ENCODE measurements at places on chromosomes 3 and 15.

- DNase-seq = no peak
These were observed 355.1 kb downstream of the CLSTN2 start for GRCh38 chr3:140290105-140290504.

DNA sequence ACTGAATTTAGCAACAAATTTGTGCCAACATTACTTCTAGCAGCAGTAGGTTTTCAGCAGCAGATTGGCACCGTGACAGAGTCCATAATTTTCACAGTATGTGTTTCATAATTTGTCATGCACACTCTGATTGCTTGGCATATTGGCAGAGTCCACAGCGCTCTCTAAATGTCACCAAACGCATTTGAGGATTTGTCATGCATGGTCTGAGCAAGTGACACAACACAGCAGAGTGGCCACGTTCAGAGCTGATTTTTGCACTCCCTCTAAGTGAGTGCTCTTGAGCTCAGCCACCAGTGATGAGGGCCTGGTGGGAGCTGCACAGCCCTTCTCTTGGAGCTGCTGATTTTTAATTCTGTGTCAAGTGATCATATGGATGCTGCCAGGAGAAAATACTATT lies 1270.8 kb downstream of the ROBO1 start:
- DNase-seq = no peak

DNA sequence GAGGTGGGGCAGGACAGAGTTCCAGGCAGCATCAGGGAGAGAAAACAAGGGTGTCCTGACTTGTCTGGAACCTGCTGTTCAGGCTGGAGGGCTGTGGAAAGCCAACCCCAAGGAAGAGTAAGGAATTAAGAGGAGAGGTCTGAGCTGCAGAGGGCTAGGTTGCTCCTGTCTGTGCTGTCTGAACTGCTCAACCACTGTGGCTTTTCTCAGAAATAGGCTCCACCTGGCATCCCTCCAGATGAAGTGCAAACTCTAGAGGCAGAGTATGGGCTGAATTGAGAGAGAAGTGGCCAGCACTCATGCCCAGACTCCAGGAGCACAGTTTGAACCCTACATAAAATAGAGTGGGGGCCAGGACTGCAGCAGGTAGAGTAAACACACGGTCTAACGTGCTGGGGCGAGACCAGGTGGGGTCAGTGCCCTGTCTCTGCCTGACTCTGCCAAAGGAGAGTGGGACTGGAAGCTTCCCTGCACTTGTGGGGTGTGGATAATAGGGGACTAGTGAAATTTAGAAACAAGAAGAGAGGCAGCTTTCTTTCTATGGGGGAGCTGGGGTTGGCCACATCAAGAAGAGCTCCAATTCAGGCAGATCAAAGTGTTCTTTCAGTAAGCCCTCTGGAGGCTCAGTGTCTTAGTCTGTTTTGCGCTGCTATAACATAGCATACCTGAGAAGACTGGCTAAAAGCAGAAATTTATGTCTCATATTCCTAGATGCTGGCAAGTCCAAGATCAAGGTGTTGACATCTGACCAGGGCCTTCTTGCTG lies 28.0 kb upstream of the MNS1 start:
- no peak for DNase-seq

DNA sequence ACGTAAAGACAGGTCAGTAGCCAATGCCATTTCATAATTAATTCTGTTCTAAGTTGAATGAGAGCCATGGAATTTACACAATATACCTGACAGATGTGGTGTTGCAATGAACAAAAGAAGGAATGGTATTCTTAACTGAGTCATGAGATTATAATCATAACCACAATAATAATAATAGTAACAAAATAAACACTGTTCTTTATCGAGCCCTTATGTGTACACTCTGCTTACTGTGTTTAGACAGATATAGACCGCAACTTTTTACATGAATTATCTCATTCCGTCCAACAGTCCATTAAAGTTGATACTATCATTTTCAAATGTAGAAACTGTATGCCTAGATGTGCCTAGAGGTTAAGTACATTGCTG lies 28.2 kb upstream of the SCAANT1 start:
- DNase-seq = no peak

DNA sequence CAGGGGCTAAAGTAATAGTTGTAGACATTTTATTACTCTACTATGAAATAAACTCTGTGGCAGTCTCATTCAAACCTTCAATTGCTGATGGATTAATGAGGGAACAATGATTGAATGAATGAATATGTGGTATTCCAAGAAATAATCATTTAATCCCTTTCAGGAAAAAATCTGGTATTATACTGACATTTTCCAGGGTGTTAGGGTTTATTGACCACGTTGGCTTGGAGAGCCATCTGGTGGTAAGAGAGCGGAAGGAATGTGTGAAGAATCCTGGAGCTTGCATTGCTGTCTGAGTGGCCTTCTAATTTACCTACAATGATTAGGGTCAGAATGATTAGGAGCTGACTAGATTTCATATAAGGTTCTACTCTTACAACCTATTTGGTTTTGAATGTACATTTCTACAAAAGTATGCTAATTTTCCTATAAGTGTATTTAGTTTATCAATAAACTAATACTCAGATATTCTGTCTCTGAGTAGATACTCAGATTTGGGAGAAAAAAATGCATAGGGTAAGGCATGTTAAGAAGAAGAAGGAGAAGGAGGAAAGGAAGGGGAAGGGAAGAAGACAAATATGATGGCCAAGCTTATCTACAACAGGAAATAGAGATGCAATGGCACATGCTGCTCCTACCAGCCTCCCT lies 249.9 kb downstream of the ROBO1 start:
- no peak for DNase-seq

GRCh38 chr15:67101911-67102598 lies 36.7 kb downstream of the SMAD3 start:
- no peak for DNase-seq

- DNase-seq = no peak
These were observed 426.7 kb downstream of the AGBL1 start for GRCh38 chr15:86506401-86506800.

DNA sequence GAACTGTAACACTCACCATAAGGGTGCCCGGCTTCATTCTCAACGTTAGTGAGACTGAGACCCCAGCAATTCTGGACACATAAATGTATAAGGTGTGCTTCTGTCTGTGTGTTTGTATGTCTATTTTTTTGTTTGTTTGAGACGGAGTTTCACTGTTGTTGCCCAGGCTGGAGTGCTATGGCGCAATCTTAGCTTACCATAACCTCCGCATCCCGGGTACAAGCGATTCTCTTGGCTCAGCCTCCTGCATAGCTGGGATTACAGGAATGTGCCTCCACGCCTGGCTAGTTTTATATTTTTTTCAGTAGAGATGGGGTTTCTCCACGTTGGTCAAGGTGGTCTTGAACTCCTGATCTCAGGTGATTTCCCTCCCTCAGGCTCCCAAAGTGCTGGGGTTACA lies 43.3 kb upstream of the C2CD4B start:
- no peak for DNase-seq

DNA sequence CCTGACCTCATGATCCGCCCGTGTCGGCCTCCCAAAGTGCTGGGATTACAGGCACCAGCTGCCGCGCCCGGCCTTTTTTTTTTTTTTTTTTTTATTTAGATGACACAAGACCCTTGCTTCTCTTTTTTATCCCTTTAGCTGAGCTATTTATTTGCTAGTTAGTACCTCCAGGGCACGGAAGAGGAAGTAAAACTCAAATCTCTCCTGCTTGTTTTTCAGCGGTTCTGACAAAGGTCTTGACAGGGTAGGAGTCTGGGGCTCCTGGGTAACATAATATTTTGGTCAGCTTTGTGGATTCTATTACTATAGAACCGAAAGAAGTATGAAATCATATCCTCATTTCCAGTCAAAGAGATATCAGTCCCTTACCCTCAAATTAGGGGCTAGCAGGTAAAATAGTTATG lies 44.0 kb upstream of the ETV5 start:
- DNase-seq = no peak

DNA sequence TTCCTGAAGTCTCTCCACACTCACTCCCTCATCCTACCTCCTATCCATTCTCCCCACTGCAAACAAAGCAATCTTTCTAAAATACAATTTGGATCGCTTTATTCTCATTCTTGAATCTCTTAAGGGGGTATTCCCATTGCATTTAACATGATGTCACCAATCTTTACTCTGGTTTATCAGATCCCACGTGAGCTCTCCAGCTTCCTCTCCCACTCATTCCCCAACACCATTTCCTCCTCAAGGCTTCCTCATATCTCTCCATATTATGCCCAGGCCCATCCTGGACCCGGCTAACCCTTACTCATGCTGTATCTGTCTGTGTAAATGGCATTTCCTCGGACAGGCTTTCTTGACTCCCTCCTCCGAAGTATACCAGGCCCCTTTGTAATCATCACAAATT lies 165.0 kb downstream of the CD47 start:
- no peak for DNase-seq

GRCh38 chr15:42338500-42338899 lies 20.8 kb upstream of the CAPN3 start:
- DNase-seq = no peak

GRCh38 chr15:40543631-40544294 lies 21.1 kb downstream of the CCDC32 start:
- no peak for DNase-seq

- no peak for DNase-seq
These were observed 81.7 kb downstream of the CCNL1 start for GRCh38 chr3:157078131-157078810.

DNA sequence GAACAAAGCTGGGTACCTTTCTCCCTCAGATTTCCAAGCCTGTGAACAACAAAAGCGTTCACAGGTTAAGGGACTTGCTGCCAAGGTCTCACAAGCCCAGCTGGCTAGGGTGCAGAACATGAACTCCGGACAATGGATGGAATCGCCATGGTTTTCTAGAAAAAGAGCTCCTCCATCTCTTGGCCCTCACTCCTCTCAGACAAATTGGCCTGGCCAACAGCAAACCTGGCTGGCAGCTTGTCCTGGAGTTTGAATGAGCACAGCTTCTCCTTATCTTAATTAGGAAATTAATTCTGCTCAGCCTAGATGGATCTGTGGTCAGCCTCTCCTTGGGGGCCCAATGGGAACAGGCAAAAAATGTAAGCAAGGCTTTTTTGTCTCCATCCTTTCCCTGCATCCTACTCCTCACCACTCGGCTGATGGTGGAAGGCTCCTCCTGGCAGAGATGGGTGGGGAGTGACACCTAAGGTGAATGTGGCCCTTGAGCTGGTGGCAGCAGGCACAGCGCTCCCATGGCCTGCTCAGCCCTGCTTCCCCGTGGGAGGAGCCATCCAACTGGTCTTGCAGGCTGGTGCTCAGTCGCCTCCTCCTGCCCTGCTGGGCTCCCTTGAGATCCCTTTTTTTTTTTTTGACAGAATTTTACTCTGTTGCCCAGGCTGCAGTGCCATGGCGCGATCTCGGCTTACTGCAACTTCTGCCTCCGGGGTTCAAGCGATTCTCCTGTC lies 5.8 kb downstream of the KLHL25 start:
- no peak for DNase-seq

GRCh38 chr3:185657211-185657610 lies 71.1 kb downstream of the SENP2 start:
- DNase-seq = no peak

DNA sequence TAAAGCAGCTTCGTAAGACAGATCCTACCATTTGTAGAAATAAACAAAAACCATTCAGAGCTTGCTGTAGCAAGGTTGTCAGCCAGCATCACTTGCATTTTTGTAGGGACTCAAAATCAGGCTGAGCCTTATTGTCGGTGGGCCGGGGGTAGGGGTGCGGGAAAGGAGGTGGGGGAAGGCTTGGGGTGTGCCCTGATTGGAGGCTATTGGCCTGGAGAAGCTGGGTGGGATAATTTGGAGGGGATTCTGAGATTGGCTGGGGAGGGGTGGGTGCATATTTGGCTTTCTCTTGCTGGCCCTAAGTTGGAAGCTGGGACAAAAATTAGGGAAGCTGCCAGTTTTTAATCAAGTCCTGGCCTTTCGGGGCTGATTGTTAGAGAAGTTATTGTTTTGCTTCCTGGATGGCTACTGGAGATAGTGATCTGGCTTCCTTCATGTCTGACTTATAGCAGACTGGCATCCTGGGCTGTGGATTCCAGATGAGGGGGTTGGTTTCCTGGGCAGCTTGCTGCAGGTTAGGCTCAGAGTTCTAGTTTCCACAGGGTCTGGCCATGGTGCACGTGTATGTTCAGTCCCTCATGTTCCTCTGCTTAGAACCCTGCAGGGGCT lies 22.8 kb downstream of the STOML1 start:
- DNase-seq = no peak

DNA sequence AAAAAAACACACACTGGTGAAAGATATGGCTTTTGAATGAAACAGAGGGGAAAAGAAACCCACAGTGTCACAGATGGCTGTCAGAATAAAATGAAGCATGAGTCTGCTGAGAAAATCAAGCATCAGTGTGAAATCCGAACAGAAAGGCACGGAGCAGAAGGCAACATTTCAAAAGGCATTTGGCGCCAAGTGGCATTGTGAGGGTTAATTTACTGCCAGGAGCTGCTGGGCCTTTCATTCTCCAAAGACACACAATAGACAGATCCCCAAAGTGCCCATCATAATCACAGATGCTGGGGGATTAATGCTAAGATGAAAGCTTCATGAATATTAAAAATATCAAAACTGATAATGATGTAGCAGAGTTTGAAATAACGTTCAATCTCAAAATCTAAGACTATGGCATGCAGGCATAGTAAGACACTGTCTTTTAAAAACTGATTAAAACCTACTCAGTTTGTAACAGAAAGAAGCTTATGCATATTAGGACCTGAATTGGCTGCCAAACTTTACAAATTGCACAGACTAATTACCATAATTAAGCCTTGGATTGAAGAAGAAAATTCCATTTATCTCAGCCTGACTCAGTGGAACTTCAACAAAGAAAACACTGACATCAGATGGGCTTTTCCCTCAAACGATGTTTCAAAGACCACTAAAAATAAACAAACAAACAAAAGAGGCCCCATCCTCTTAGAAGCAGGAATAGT lies 589.2 kb downstream of the ROBO1 start:
- no peak for DNase-seq

DNA sequence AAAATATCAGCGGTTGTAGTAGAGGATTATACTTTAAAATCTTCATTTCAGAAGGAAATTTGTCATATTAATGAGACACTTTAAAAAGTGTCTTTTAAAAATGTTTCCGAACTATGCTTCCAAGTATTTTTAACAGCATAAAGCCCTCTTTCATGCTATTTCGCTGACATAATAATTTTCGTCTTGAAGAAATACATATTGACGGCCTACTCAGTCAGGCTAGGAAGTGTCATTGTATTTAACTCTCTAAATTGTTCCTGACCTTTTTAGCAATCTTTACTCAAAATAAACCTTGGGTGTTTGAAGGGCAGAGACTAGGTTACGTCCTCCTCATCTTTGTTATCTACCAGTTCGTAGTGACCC lies 806 bp upstream of the LRRC28 start:
- DNase-seq = no peak

DNA sequence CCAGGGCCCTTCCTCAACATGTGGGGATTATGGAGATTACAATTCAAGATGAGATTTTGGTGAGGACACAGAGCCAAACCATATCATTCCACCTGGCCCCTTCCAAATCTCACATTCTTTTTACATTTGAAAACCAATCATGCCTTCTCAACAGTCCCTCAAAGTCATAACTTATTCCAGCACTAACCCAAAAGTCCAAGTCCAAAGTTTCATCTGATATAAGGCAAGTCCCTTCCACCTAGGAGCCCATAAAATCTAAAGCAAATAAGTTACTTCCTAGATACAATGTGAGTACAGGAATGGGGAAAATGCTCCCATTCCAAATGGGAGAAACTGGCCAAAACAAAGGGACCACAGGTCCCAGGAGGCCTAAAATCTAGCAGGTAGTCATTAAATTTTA lies 309.5 kb upstream of the SLITRK3 start:
- DNase-seq = no peak
